ENCODE measurements at places on chromosomes 13 and 19.

DNA sequence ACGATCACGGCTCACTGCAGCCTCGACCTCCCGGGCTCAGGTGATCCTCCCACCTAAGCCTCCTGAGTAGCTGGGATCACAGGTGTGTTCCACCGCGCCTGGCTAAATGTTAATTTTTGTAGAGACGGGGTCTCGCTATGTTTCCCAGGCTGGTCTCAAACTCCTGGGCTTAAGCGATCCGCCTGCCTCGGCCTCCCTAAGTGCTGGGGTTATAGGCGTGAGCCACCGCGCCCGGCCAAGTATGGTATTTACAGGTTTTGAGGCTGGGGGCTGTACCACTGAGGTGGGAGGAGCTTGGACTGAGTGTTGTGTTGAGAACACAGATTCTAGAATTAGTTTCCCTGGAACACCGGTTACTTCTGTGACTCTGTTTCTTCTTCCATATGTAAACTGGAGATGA, 452 bp upstream of the PPM1N start:
- no peak for DNase-seq

GRCh38 chr13:99617474-99618255, 116.4 kb downstream of the TM9SF2 start:
- no peak for DNase-seq

DNA sequence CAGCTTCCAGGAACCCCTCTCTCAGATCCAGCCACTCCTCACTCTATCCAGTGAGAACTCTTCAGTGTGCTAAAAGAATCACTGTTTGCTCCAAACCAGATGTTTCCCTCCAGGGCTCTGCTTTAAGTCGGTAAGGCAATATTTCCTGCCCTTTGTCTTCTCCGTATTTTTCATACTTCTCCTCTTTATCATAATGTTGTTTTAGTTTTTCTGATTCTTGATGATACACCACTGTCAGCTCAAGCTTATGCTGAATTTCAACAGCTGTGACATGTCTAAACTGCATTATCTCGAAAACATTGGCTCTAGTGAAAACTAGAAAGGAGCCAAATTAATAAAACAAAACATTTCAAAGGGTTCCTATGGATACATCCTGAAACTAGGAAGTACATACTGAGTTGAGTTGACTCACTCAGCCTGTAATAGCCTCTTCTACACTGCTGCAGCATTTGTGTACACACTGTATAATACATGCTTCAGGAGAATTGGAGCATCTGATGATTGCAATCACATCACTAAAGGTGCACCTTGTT, 39.8 kb downstream of the GPR180 start:
- DNase-seq = no peak

DNA sequence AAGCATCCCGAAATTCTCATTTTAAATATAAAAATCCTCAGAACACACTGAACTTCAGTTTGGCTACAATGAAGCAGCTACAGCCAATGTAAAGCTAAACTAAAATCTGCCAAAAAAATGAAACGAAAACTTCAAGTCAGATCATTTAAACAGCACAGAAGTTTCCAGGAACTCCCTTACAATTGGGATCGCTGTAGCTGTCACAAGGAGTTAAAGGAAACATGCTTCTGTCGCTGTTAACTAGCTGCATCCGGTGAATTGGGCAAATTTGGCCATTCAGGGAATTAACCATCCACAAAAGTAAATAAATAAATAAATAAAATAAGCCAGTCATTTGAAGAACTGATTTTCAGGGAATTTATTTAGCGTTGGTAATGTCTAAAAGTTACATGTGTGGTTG, 77.0 kb upstream of the PEG3 start:
- DNase-seq = no peak

- DNase-seq = no peak
These were observed 19.5 kb downstream of the ADGRE2 start for GRCh38 chr19:14758816-14759215.

DNA sequence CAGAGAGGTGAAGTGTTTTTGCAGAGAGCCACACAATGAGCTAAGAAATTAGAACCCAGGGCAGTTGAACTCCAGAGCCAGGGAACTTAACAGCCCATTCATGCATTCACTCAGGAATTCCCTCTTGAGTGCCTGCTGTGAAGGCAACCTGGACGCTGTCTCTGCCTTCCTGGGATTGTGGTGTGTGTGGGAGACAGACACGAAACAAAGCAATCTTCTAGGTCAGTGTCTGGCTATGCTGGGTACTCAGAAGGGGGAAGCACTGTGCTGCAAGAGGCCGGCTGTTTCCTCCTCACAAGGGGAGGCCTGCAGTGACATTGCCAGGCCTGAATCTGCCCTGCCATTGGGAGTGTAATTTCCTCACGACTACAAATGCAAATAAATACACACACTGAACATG, 9.7 kb downstream of the BCKDHA start:
- DNase-seq = no peak

DNA sequence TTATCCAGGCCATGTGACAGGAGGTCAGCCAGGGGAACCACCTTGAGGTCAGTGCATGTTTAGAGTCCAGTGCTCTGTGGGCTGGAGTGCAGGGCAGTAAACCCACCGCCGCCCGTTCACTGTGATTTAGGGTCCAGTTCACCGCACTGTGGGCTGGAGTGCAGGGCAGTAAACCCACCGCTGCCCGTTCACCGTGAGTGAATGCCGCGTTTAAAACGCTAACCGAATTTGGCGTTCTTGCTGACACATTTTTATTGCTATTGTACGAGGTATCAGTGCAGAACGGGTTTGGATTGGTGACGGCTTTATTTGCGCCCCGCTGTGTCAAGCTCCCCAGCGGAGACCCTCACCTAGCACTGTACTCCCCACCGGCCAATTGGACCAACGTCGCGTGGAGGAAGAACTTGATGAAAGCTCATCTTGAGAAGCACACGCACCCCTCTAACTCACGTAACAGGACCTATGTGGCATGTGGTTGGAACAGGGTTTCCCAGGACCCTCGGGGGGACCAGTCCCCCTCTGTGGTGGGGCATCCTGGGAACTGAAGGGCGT, 27.9 kb downstream of the C13orf46 start:
- no peak for DNase-seq

DNA sequence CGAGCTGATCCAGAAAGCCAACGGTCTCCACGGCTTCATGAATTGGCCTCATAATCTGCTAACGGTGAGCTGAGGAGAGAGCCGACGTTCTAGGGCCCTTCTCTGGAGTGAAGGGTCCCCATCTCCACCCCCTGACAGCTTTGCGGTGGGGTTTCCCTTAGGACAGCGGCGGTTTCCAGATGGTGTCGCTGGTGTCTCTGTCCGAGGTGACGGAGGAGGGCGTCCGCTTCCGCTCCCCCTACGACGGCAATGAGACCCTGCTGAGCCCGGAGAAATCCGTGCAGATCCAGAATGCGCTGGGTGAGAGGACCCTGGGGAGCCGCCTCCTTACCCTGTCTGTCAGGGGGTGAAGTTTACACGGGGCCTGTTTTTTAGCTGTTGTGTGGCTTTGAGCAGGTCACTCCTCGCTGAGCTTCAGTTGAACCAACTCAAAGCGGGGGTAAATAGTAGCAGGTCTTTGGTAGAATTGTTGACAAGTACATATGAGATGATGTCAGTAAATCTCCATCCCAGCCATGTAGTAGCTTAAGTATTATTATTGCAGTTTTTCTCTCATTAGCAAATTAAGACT, 801 bp downstream of the QTRT1 start:
- DNase-seq = no peak

- DNase-seq = no peak
These were observed 47.3 kb upstream of the C13orf42 start for GRCh38 chr13:51158365-51158764.

DNA sequence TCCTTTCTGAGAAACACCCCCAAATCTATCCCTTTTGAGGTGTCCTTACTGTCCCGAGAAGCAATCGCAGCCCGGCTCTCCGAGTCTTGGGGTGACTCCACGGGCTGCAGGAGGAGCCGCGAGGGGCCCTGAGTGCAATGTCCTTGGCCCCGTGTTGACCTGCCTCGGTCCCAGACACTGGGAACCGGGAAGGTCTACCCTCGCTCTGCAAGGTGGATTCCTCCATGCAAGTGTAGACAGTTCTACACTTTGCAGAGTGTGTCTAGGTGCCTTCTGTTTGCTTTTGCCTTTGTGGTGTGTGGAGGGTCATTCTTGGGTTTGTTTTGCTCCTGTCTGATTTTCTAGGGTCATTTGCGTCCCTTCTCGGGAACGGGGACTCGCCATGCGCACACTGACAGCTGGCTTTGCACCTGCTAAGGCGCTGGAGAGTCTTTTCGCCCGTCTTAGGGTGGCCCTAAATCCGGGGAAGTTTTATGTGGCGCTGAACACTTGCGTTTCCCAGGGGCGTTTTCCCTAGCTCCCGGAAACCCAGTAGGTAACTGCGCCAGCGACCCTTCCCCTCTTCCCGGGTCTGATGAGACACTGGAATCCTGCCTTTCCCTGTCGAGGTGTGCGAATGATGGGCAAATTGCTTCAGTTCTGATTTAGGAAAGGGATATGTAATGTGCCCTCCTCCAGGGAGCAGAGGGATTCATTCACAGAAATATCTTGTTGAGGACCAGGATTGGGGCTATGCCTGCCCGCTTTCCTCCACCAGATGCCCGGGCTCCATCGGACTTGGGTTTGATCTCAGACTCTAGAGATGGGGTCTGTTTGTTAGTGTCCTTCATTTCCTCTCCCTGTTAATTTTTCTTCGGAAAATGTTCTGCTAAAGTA, 755 bp downstream of the SERTM1 start:
- DNase-seq = no peak

DNA sequence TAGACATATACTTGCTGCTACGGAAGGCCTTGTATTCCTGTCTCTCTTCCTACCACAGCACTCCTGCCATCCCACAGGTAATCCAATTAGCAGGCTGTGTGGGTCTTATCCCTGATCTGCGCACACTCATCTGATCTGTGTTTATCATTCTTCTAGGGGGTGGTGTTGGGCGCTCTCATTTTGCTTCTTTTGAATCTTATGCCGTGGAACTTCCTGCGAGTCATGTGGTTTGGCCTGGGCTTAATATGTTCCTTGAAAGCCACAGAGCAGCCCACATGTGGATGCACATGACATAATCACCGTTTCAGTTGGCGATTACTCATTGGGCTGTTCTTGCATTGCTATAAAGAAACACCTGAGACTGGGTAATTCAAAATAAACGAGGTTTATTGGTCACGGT, 7.5 kb downstream of the RASA3 start:
- no peak for DNase-seq

- DNase-seq = no peak
These were observed 21.8 kb upstream of the OR10H1 start for GRCh38 chr19:15837221-15837731.

DNA sequence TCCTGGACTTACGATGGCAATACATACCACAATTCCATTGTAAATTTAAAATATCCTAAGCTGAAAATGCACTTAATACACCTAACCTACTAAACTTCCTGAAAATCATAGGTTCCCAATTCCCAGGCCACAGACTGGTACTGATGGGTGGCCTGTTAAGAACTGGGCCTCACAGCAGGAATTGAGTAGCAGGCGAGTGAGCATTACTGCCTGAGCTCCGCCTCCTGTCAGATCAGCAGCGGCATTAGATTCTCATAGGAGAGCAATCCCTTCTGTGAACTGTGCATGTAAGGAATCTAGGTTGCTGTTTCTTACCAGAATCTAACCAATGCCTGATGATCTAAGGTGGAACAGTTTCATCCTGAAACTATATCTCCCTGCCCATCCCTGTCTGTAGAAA, 1670.2 kb upstream of the PCDH20 start:
- DNase-seq = no peak

DNA sequence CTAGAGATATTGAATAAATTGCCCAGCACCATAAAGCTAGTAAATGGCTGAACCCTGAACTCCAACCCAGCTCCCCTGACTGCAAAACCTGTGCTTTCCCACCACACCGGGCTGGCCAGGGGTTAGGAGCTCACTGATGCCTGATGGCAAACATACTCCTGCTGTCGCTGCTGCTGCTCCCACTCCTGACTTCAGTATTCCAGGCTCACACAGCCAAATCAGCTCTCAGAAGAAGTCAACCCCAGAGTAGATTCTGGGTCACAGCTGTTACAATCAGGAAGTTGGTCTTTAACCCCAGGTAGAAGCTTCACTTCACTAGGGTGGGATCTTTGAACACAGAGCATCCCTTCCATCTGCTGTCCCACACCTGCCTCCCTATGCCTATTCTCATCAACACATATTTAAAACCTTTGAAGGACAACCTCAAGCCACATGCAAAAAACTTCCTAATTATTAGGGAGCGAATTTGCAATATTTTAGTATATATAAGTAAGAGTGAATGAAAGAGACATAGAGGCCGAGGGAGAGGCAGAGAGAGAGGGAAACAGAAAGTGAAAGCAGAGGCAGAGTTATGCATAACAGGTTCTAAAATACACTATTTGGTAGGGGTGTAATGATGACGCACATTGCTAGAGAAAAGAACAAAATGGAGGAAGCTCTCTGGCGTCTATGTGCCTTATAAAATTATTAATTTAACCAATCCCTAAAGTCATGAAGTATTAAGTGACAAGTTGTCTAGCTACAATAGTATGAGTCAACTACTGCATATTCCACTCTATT, 99.4 kb upstream of the SERP2 start:
- no peak for DNase-seq

Data from GM12892 (cell line).